ENCODE measurements at places on chromosomes 16 and 17. TPM values are rescaled to one million over a fixed set of nuclear protein-coding genes. Genes with fewer than 3 reads are reported as not detected.

- no peaks in the 10 kb centered on the region for H3K36me3 ChIP-seq
- peaks cover 14% of the 10 kb centered on the region for H3K4me1 ChIP-seq
- no peaks in the 10 kb centered on the region for H3K27me3 ChIP-seq
- no peak overlapping the region for H3K27ac ChIP-seq
Observed at GRCh38 chr17:72978593-72979218, 113.8 kb downstream of the SLC39A11 start.

DNA sequence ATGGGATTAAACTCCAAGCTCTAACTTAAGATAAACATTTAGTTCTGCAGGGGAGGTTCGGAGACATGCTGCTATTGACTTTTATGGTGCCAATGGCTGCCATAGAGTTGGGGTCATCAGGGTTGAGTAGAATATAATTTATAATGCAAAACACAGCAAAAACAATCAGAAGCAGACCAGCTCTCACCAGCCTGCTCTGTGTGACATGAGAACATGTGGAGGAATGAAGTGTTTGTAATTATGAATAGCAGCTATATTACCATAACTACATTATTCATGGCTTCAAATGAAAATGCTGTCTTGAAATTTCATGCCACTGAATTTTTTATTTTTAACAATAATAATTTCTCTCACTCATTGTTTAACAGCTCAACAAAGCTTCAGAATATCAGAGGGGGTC is 645.6 kb upstream of the CDH8 start:
- H3K27ac ChIP-seq, result no peak overlapping the region
- no peak for DNase-seq

DNA sequence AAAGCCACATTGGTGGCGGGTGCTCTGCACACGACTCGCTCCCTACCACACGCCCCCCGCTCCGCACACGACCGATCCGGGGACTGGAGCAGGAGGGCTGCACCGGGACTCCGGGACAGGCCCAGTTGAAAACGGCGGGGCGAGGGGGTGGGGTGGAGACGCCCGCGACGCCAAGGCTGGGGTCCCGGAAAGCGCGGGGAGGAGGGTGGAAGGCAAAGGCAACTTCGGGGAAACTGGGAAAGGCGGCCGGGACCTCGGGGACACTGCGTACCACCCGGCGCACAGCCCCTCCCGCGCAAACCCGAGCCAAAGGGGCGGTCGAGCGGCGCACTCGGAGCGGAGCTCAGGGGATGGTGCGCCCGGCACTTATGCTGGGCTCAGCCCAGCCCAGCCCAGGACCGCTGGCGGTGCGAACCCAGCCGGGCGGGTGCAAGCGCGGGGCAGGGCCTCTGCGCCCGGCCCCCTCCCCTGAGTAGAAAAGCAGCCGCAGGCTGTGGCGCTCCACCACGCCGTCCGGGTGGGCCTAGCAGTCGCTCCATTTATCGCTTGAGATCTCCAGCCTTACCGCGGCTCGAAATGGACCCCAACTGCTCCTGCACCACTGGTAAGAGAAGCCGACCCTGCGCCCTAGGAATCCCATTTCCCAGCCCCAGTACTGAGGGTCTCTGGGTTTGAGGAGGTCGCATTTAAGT is at the start of gene MT1M:
MT1M (plus strand) TSS at position 504 of the 692 bp plus-strand sequence; CDS start at position 577, 73 bp downstream.
- H3K4me1 ChIP-seq, result peaks cover 29% of the 10 kb centered on the region
- H3K27ac ChIP-seq, result peak within 1 kb of the TSS; percentile 78
- no peaks in the 10 kb centered on the region for H3K36me3 ChIP-seq
- H3K27me3 ChIP-seq, result peaks cover 47% of the 10 kb centered on the region
- peak within 1 kb of the TSS; percentile 61 for H3K4me3 ChIP-seq
- DNase-seq, result peak; percentile 73

DNA sequence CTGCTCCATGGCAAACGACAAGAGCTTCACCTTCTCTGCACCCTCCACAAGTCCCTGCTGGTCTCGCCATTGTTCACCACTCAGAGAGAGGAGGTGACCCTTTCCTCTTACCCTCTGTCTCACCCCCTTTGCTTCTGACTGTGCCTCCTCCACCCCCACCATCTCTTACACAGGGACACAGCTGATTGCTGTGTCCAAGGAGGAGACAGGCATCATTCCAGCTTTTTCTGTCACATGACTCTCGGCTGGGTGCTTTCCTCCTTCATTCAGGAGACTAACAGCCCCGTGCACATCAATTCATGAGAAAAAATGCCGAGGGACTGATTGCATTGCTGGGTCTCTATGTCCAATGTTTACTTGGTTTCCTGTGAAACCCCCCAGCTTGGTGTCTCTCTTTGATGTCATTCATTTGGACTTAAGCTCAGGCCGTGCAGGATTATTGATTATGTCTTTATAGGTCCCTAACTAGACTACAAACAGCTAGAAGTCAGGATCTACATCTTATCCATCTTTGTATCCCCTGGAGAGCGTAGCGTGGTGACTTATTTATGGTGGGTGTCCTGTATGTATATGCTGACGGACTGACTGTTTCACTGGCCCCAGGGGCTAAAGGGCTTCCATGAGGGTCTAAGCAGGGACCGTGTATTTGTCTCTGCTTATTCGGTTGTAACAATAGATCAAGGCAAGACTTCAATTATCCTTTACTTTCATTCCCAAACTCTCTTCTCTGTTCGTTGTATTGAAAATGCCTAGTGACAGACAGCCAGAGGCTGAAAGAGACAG is 82.2 kb upstream of the CDH13 start:
- H3K27me3 ChIP-seq, result no peaks in the 10 kb centered on the region
- no peaks in the 10 kb centered on the region for H3K4me1 ChIP-seq
- DNase-seq, result no peak
- no peaks in the 10 kb centered on the region for H3K36me3 ChIP-seq
- H3K4me3 ChIP-seq, result no peak overlapping the region
- no peak overlapping the region for H3K27ac ChIP-seq

- peaks cover 61% of the 10 kb centered on the region for H3K36me3 ChIP-seq
- H3K27me3 ChIP-seq, result no peaks in the 10 kb centered on the region
- peak overlapping the region; percentile 91 for H3K27ac ChIP-seq
- H3K4me1 ChIP-seq, result peaks cover 47% of the 10 kb centered on the region
- H3K4me3 ChIP-seq, result peak overlapping the region; percentile 11
Observed at GRCh38 chr17:78124081-78124835, 4.3 kb downstream of the TMC6 start.

DNA sequence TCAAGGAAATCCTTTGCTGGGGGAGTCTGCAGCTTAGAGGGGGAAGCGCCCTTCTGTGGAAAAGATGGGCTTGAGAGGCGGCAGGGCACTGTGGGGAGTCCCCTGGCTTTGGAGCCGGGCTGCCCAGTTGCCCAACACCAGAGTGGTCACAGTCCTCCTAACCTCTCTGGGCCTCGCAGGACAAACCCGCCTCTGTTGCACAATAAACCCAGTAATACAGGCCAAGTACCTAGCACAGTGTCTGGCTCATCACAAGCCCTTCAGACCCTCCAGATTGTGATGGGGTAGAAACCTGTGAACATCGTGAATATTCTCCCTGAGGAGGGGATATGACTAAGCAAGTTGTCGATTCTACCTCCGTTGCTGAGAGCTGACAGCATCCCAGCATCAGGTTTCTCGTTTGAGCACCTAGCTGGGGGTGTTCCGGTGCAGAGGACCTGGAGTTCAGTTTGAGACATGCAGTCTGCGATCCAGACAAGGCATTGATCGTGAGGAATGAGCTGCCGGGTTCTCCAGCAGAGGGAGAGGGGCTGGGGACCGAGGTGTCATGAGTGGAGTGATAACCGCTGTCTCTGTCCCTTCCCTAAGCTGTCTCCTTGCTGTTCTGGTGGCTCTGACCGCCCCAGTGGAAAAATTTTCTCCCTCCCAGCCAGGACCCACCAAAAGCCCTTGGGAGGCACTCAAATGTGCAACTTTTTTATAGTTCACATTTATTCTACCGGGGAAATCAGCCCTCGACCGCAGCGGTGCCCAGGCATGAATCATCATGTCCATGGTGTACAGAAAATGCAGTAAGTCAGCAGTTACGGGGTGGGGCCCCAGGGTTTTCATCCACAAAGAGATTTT is 161.9 kb downstream of the WSCD1 start:
- no peaks in the 10 kb centered on the region for H3K27me3 ChIP-seq
- H3K36me3 ChIP-seq, result no peaks in the 10 kb centered on the region
- no peak overlapping the region for H3K4me3 ChIP-seq
- DNase-seq, result no peak

- no peaks in the 10 kb centered on the region for H3K27me3 ChIP-seq
- H3K4me3 ChIP-seq, result no peak overlapping the region
- DNase-seq, result no peak
- H3K4me1 ChIP-seq, result peaks cover 46% of the 10 kb centered on the region
Observed at GRCh38 chr16:57377080-57377841, 5.0 kb downstream of the CX3CL1 start.

GRCh38 chr16:49972280-49972679 is 52.7 kb upstream of the CNEP1R1 start:
- peaks cover 5% of the 10 kb centered on the region for H3K27me3 ChIP-seq
- no peaks in the 10 kb centered on the region for H3K36me3 ChIP-seq
- peaks cover 5% of the 10 kb centered on the region for H3K4me1 ChIP-seq
- no peak overlapping the region for H3K4me3 ChIP-seq
- no peak overlapping the region for H3K27ac ChIP-seq

GRCh38 chr17:65583921-65584603 is 22.6 kb upstream of the AXIN2 start:
- H3K27me3 ChIP-seq, result no peaks in the 10 kb centered on the region
- H3K27ac ChIP-seq, result no peak overlapping the region
- H3K4me3 ChIP-seq, result no peak overlapping the region
- H3K4me1 ChIP-seq, result peaks cover 27% of the 10 kb centered on the region
- DNase-seq, result no peak

- H3K27me3 ChIP-seq, result no peaks in the 10 kb centered on the region
- no peak for DNase-seq
- H3K4me3 ChIP-seq, result no peak overlapping the region
- H3K36me3 ChIP-seq, result peaks cover 2% of the 10 kb centered on the region
- H3K4me1 ChIP-seq, result peaks cover 45% of the 10 kb centered on the region
- no peak overlapping the region for H3K27ac ChIP-seq
Observed at GRCh38 chr16:3797904-3798811, 80.8 kb upstream of the TRAP1 start.

- no peaks in the 10 kb centered on the region for H3K36me3 ChIP-seq
- no peak overlapping the region for H3K4me3 ChIP-seq
- H3K4me1 ChIP-seq, result peaks cover 23% of the 10 kb centered on the region
Observed at GRCh38 chr17:83191388-83192160, 112.2 kb downstream of the METRNL start.

- DNase-seq, result no peak
- no peak overlapping the region for H3K27ac ChIP-seq
- H3K4me1 ChIP-seq, result no peaks in the 10 kb centered on the region
- no peaks in the 10 kb centered on the region for H3K36me3 ChIP-seq
- H3K27me3 ChIP-seq, result peaks cover 3% of the 10 kb centered on the region
- peak overlapping the region; percentile 20 for H3K4me3 ChIP-seq
Observed at GRCh38 chr17:44627513-44628242, 28.6 kb upstream of the MEIOC start.

GRCh38 chr17:77631307-77631706 is 327.2 kb upstream of the TNRC6C start:
- no peaks in the 10 kb centered on the region for H3K27me3 ChIP-seq
- no peak overlapping the region for H3K27ac ChIP-seq
- H3K4me3 ChIP-seq, result no peak overlapping the region
- H3K36me3 ChIP-seq, result no peaks in the 10 kb centered on the region
- no peaks in the 10 kb centered on the region for H3K4me1 ChIP-seq

GRCh38 chr17:75530837-75531720 is 5.6 kb downstream of the LLGL2 start:
- H3K27ac ChIP-seq, result peak overlapping the region; percentile 77
- DNase-seq, result no peak
- peaks cover 8% of the 10 kb centered on the region for H3K36me3 ChIP-seq
- peaks cover 35% of the 10 kb centered on the region for H3K4me1 ChIP-seq
- H3K27me3 ChIP-seq, result no peaks in the 10 kb centered on the region
- no peak overlapping the region for H3K4me3 ChIP-seq

GRCh38 chr17:29240968-29241963 is 5.4 kb upstream of the CRYBA1 start:
- H3K4me3 ChIP-seq, result no peak overlapping the region
- no peak overlapping the region for H3K27ac ChIP-seq
- no peak for DNase-seq
- no peaks in the 10 kb centered on the region for H3K36me3 ChIP-seq
- H3K4me1 ChIP-seq, result peaks cover 5% of the 10 kb centered on the region

- H3K4me1 ChIP-seq, result no peaks in the 10 kb centered on the region
- H3K36me3 ChIP-seq, result no peaks in the 10 kb centered on the region
- no peak overlapping the region for H3K27ac ChIP-seq
- DNase-seq, result no peak
- H3K27me3 ChIP-seq, result no peaks in the 10 kb centered on the region
- H3K4me3 ChIP-seq, result no peak overlapping the region
Observed at GRCh38 chr17:73539166-73539565, 105.1 kb downstream of the SDK2 start.

- no peak for DNase-seq
- peaks cover 3% of the 10 kb centered on the region for H3K4me1 ChIP-seq
- no peak overlapping the region for H3K27ac ChIP-seq
- peaks cover 26% of the 10 kb centered on the region for H3K36me3 ChIP-seq
- no peak overlapping the region for H3K4me3 ChIP-seq
Observed at GRCh38 chr16:66388350-66389139, 22.1 kb downstream of the CDH5 start.

- no peak overlapping the region for H3K4me3 ChIP-seq
- no peaks in the 10 kb centered on the region for H3K36me3 ChIP-seq
- H3K4me1 ChIP-seq, result no peaks in the 10 kb centered on the region
- no peak overlapping the region for H3K27ac ChIP-seq
Observed at GRCh38 chr17:57247913-57248312, 8.4 kb upstream of the MSI2 start.

GRCh38 chr16:77408607-77409006 is 26.2 kb downstream of the ADAMTS18 start:
- no peaks in the 10 kb centered on the region for H3K27me3 ChIP-seq
- no peaks in the 10 kb centered on the region for H3K4me1 ChIP-seq
- H3K36me3 ChIP-seq, result no peaks in the 10 kb centered on the region
- H3K4me3 ChIP-seq, result no peak overlapping the region
- H3K27ac ChIP-seq, result no peak overlapping the region
- no peak for DNase-seq

- no peak overlapping the region for H3K4me3 ChIP-seq
- DNase-seq, result no peak
- no peaks in the 10 kb centered on the region for H3K4me1 ChIP-seq
- H3K36me3 ChIP-seq, result no peaks in the 10 kb centered on the region
- H3K27ac ChIP-seq, result no peak overlapping the region
- no peaks in the 10 kb centered on the region for H3K27me3 ChIP-seq
Observed at GRCh38 chr17:56658648-56659047, 65.1 kb downstream of the NOG start.

- no peaks in the 10 kb centered on the region for H3K36me3 ChIP-seq
Observed at GRCh38 chr16:58028541-58029070, 3.1 kb downstream of the MMP15 start.

Gene KRT12
- total RNA-seq, result not detected

Gene ACOX1
- total RNA-seq, result 67.1 TPM

Gene TPSG1
- total RNA-seq, result 2.9 TPM

Gene ABCC12
- not detected for total RNA-seq

Gene RNU2-1
- total RNA-seq, result 8,279 TPM

Gene CD300E
- total RNA-seq, result 7.3 TPM

Gene GAST
- total RNA-seq, result not detected

Gene TP53TG3F
- not detected for total RNA-seq

Gene PMP22
- total RNA-seq, result 125 TPM

Gene TAT
- not detected for total RNA-seq

Gene PHLPP2
- total RNA-seq, result 6.6 TPM

Gene CCL14
- 20.7 TPM for total RNA-seq

Gene CNTROB
- total RNA-seq, result 56.2 TPM

Gene SLC16A13
- total RNA-seq, result 9.9 TPM
